ENCODE measurements at places on chromosomes 5 and 9.

- no peak for DNase-seq
Measured at GRCh38 chr9:120413121-120414048, 166.6 kb downstream of the CDK5RAP2 start.

GRCh38 chr5:150599917-150600511 is 40.4 kb upstream of the SYNPO start:
- no peak for DNase-seq

DNA sequence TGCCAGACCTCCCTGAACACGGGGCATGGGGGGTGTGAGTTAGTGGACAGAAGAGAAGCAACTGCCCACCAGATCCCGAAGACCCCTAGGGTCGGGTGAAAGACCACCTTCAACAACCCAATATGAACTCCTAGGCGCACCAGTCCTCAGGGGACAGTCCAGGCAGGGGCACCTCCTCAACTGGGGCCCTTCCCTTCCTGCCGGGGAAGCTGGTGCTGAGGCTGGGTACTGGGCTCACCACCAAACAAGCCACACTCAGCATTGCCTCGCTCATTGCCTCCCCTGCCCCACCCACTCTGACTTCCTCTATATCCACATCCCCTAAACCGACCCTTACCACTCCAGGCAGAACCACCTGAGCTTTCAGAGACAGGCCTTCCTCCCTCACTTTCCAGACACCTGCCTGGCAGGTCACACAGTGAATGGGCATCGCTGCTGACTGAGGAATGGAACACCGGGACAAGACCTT is 42.5 kb downstream of the SEMA4D start:
- DNase-seq, result peak; percentile 76

GRCh38 chr9:3746296-3747275 is 220.8 kb upstream of the RFX3 start:
- peak; percentile 51 for DNase-seq

DNA sequence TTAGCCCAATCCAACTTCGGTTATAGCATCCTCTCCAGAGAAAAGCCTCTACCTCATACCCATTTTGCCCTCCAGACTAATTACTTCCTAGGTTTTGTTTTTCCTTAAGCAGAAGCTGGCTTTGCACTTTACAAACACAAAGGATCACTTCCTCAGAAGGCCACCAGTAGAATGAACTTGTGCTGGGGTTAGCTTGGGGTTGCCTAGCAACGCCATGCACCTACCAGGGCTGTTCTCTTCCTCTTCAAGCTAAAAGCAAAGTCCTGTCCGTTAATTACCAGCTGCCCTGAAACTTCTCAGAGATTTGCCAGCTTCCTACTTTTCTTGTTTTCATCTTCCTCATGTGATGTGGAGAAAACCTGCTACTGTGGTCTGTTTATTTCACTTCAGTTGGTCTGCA is 132.0 kb upstream of the WWC1 start:
- DNase-seq, result no peak

DNA sequence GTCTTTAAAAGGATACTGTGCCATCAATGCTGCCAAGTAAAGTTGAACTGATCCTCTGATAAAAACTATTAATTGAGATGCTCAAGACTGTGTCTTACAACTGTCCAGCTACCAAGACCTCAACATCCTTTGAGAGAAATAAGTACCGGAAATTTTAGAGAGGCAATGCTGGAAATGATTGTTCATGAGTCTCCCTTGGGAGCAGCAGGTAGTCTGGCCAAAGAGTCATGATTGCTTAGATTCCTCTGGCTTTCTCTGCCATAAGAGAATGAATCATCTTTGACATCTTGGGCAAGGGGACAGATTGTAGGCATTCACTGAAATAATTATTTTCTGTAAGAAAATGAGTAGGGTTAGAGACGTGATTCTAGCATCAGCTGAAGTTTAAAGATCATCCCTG is 466.6 kb upstream of the DAB2 start:
- DNase-seq, result no peak

- no peak for DNase-seq
Measured at GRCh38 chr9:127793093-127793708, 7.4 kb downstream of the CDK9 start.

DNA sequence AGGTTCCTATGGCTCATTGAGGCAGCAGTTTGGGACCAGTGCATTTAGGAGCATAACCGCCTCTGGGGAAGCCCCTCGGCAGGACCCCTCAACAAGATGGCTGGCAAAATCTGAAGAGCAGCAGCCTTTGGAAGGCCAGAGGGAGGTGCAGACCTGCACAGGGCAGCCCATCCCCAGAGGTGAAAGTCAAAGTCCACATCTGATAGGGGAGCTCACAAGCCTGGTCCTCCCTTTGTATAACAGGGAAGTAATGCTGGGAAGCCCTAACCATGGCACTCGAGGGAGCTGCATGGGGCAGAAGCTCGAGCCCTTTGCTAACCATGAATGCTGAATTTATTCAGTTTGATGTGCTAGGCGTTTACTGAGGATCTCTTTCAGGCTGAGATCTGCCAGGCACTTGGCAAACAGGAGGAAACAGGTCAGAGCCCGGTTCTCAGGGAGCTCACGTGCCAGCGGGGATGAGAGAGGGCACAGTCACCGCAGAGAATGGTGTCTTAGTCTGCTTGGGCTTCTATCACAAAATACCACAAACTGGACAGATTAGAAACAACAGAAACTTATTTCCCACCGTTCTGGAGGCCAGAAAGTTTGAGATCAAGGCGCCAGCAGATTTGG is 114.1 kb downstream of the GABBR2 start:
- DNase-seq, result no peak

DNA sequence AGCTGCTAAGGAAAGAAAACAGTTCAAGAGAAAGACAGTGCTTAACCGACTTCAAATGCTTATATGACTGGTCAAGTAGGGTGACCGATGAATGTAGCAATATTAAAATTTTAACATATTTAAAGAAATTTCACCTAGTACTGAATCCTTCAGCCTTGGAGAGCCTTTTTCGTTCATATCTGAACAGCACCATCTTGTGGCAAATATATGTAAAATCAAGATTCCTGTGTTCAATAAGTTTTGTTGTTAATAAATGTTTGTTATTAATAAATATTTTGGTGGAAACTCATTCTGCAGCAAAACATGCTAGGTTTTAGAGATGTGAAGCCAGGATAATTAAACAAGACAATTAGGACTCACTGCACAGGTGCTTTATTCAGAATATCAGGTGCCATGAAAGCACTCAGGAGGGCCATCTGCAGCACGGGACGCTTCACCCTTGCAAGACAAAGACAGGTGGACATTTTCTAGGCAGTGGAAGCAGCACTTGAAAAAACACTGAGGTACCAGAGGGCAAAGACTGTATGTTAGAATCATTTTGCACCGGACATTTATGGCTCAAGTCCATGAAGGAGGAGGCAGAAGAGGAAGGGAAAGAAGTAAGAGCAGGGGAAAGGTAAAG is 15.6 kb downstream of the TICAM2 start:
- no peak for DNase-seq

DNA sequence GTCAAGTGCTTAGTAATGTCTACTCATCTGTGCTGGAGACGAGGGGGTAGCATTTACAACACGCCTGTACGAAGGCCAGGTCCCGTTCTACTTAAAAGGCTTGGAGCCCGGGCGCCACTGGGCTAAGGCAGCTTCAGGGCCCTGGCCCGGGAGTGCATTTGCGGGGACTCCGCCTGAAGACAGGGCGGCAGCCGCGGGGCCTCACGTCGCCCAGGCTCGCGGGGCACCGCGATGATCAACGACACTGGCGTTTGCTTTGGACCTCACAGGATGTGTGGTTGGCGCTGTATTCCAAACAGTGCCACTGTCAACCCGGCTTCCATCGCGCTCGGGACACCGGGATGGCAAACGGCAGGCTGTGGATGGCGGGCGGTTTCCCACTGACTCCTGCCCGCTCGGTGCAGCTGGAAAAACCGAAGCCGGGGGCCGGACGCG is 1.1 kb upstream of the TENT4A start:
- peak; percentile 38 for DNase-seq

- DNase-seq, result no peak
Measured at GRCh38 chr5:54718656-54719055, 201.1 kb downstream of the SNX18 start.

- peak; percentile 83 for DNase-seq
Measured at GRCh38 chr9:75128535-75128934, 40.2 kb downstream of the OSTF1 start.
